Kidney tubule cell (primary cell): ENCODE measurements at places on chromosomes 5 and 9.

DNA sequence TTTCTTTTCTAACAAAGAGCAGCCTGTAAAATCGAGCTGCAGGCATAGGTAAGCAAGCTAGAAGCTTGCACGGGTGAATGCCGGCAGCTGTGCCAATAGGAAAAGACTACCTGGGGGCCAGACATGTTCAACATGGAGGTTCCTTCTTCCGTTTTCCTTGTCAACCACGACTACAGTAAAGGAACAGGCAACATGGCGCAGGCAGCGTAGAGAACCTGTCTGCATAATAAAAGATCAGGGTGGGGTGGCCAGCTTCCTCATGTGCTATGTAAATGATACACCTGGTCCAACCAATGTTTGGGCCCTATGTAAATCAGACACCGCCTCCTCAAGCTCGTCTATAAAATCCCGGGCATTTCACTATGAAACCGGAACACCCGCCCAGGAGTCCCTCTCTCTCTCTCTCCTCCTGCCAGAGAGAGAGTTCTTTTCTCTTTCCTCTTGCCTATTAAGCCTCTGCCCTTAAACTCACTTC, 103.8 kb upstream of the LIFR start:
- peak; percentile 97 for DNase-seq

- DNase-seq: no peak
These were observed 53.1 kb downstream of the RETREG1 start for GRCh38 chr5:16563686-16564085.

DNA sequence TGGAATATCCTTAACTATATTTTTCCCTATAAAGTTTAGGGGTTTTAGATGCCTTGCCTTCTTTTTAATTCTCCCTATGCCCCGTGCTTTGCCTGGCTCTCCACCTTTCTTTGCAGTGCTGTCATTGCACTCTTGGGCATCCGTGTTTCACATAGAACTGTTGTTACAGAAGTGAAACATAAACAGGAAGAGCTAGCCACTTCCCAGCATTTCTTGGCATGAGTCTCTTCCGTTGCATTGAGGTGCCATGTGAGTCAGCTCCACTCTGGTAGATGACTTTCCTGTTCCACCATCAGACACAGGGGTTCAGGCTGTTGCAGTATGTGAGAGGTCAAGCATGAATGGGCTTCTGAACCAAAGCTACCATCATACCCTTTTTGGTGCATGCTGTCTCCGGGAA, 73.4 kb downstream of the ANGPTL2 start:
- peak; percentile 82 for DNase-seq

DNA sequence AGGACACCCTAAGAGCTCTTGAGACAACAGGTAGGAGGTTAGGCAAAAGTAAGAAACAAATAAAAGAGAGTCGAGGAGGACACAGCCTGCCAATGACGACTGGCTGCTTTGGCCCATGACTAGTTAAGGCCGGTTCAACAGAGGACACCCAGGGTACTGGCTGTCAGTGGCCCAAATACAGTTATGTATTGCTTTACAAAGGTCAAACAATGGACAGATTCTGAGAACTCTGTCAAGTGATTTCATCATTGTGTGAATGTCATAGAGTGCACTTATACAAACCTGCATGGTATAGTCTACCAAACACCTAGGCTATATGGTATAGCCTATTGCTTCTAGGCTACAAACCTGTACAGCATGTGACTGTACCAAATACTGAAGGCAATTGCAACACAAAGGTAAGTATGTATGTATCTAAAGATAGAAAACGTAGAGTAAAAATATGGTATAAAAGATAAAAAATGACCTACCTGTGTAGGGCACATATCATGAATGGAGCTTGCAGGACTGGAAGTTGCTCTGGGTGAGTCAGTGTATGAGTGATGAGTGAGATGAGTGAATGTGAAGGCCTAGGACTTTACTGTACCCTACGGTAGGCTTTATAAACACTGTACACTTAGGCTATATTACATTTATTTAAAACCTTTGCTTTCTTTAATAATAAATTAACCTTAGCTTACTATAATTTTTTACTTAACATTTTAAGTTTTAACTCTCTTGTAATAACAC, 6.5 kb upstream of the FAM81B start:
- DNase-seq: no peak

DNA sequence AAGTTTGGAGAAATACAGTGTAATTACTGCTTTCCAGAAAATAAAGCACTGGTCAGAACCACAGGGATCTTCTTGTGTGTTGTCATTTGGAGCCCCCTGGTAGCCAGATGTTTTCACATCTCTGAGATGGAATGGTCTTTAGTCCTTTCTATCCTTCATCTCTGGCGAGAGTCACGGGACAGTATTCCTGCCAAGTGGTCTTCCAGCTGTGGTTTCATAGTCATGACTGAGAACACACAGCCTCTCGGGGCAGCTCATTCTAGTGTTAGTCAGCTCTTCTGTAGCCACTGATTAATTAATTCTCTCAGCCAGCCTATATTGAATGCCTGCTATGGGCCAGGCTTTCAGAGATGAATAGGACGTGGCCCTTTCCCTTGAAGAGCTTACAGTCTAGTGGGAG, 34.1 kb downstream of the HMGXB3 start:
- DNase-seq: peak; percentile 34

DNA sequence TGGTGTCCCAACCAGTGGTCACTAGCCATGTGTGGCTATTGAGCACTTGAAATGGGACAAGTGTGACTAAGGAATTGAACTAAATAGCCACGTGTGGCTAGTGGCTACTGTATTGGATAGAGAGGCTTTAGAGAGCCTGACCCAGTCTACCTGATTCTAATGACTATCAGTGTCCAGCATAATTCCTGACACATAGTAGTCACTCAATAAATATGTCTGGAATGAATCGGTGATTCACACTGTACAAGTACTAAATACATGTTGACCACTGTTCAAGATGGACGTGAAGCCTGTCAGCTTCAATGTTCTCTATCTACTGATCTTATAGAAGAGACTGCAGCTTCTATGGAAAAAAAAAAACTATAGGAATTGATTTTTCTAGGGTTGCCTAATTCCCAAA, 57.7 kb upstream of the MAST4 start:
- peak; percentile 74 for DNase-seq

DNA sequence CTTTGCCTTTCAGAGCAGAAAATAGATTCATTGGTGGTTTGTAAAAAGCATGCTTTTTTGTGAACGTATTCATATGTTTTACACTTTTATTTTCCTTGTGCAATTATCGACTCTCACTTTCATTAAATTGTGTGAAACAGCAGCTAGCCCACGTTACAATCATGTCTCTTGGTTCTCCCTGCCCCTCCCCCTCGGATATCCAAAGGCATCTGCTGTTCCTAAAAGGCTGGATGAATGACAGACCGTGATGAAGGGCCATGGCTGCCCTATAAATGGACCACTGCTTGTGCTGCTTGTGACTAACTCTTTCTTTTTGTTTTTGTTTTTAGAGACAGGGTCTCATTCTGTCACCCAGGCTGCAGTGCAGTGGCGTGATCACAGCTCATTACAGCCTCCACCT, 17.0 kb upstream of the SEMA4D start:
- DNase-seq: no peak

DNA sequence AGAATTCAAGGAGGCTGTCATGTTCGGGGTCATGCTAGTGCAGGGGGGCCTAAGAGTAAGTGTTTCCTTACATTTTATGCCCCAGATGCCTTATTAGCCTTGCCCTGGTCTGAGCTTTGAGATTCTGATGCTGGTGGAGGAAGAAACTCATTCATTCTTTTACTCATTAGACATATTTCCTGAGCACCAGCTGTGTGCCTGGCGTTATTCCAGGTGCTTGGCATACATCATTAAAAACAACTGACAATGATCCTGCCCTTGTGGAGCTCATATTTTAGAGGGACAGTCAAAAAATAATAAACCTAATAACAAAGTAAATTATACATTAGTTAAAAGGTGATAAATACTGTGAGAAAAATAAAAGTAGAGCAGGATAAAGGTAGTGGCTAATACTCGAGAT, 138.9 kb upstream of the SGCD start:
- DNase-seq: peak; percentile 13

DNA sequence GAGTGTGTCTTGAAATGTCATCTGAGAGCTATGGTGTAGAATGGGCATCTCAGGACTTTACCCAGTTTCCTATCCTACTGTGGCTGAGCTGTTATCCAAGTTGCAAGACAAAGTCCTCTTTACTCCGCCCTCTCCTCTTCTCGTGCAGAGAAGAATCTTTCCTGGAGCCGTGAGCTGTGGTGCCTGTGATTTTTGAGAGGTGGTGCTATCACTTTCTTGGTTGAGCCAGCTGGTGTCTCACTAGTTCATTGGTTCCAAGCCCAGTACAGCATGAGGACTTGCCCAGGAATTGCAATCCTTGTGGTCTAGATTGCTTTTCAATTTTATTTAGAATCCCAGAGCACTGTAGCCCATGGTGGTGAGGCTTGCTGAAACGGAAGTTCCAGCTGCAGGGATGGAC, 2300.3 kb downstream of the MAT2B start:
- DNase-seq: no peak

DNA sequence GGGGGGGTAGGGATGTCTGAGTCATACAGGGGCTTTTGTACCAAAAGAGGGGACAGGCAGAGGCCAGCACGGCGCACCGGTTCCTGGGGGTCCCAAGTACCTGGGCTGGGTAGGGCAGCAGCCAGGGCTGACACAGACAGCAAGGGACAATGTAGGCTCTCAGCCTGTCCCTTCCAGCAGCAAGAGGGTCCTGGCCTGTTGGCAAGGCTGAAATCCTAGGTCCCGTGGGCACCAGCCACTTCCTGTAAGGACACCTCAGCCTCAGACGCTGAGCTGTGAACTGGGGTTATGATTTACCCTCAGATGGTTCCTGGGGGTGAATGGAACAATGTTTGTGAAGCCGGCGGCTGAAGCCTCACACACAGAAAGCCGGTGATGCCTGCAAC, 41.3 kb downstream of the NACC2 start:
- peak; percentile 39 for DNase-seq
